ENCODE measurements at places on chromosomes 7 and 10.

DNA sequence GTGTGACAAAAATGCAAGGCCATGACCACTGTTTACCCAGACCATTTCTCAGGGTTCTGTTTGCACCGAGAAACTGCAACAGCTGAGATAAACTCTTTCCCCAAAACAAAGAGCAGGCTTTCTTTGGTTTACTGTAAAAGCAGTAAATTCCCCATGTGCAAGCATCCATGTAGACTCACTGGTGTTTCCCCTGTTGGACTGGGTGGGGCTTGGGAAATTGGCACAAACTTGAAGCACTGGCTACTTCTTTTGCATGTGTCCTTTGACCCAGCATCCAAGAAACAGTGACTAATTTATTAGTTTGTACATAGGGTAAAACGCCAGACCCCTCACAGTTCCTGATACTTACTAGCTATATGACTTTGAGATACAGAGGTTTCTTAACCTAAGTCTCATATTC is 12.3 kb downstream of the IQUB start:
- DNase-seq, result no peak

- no peak for DNase-seq
Observed at GRCh38 chr10:14396411-14397048, 65.8 kb upstream of the FRMD4A start.

- peak; percentile 55 for DNase-seq
Observed at GRCh38 chr10:104638861-104639589, 2.1 kb upstream of the SORCS3 start.

DNA sequence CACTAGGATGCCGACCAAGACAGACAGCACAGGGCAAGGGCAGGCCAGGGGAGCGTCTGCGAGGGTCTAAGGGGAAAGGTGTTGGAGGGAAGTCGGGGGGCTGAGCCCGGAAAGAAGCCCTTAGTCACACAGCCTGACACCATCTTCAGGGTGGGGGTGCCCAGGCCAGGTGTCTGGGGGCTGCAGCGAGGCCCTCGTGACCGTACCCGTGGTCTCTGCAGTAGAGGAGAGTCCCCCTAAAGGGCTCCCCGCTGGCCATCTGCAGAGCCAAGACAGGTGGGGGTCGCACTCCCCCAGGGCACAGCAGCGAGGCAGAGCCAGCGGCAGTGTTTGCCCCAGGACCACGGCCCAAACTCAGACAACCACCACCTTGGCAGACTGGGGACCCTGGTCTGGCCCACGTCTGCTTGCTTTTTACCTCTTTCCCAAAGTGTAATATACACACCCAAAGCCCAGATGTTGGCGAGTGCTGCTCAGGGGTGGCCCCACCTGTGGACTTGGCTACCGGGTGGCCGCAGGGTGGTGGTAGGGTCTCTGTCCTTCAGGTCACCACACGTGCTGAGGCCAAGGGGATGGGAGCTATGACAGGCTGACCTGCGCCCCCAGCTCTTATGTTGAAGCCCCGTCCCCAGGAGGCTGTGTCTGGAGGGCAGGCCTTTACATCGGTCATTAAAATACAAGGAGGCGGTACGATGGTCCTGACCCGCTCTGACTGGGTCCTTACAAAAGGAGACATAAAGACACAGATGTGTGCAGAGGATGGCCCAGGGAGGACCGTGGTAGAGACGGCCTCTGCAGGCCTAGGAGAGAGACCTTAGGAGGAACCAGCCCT is 107.4 kb downstream of the DNAJB6 start:
- DNase-seq, result no peak

DNA sequence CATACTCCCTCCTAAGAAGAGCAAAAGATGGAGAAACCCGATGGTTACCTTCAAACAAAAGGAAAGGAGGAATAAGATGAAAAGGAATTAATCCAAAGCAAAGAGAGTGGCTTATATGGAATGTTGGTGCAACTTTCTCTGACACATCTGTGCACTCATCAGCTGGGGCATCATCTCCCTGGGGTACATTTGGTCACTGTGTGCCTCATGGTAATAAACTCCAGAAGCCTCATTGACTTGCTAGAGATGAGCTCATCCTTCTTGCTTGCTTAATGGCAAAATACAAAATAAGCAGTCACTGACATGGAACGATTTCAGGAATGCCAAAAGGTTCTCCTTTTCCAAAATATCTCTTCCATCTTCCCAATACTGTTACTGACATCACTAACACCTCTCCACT is 22.5 kb downstream of the CAV1 start:
- DNase-seq, result no peak

DNA sequence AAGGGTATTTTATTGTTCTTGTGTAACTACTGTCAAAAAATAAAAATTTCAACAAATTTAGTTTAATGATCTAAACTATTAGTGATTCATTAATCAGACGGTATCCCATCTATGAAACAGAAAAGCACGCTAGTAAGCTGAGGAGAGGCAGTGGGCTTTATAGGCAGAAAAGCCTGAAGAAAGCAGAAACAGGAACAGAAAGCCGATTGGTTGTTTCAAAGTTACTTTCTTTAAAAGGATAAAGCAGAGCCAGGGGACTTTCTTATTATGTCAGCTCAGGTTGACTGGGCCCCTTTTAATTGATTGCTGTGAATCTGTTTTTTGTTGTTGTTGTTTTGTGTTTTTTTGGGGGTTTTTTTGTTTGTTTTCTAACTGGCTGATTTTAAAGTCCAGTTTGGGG is 105.5 kb downstream of the TES start:
- no peak for DNase-seq

DNA sequence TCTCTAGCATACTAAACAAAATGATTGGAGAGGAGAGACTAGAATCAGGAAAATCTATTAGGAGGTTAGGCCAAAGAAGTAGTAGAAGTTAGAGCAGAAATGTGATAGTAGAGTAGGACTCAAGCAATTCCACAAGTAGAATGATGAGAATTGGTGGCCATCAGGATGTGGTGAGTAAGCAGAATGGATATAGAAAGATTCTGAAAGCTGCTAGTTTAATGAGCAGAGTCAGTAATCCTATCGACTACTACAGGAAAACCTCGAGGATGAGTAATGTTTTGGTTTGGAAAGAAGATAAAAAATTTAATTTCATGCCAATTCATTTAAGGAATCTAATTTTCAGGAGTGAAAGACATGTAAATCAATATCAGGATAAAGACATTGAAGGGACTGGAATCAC is 648.3 kb upstream of the PHF14 start:
- DNase-seq, result no peak

- no peak for DNase-seq
Observed at GRCh38 chr10:89171996-89172395, 35.1 kb downstream of the CH25H start.

DNA sequence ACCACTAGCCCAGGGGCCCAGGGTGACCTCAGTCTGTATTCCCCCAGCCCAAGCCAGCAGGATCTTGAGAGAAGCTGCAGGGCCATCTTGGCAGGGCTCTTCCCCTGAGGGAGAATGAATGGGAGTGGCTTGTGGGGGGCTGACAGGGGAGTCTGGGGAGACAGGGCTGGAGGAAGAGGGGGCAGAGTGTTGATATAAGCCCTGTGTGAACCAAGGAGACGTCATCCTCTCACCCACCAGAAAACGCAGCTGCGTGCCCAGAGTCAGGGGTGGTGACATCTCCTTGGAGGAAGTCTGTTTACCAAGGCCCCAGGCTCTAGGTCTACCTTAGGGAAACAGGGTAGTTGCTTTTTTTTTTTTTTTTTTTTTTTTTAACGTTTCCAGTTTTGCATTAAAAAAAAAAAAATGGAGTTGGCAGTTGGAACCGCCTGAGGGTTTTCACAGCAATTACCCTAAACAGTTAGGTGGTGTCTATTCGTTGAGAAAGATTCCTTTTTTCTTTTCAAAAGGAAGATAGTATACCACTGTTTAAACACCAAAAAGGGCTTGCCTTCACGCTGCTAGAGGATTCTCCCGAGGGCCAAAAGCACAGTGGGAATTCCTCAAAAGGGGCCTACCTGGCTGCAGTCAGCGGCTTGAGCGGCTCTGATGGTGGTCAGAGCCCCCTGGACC is 113.8 kb downstream of the PRPF18 start:
- no peak for DNase-seq

- DNase-seq, result no peak
Observed at GRCh38 chr10:52030051-52030790, 283.9 kb upstream of the DKK1 start.

GRCh38 chr10:89095701-89096391 is 105.2 kb downstream of the FAS start:
- no peak for DNase-seq

- DNase-seq, result no peak
Observed at GRCh38 chr7:6306471-6306870, 34.0 kb upstream of the CYTH3 start.

DNA sequence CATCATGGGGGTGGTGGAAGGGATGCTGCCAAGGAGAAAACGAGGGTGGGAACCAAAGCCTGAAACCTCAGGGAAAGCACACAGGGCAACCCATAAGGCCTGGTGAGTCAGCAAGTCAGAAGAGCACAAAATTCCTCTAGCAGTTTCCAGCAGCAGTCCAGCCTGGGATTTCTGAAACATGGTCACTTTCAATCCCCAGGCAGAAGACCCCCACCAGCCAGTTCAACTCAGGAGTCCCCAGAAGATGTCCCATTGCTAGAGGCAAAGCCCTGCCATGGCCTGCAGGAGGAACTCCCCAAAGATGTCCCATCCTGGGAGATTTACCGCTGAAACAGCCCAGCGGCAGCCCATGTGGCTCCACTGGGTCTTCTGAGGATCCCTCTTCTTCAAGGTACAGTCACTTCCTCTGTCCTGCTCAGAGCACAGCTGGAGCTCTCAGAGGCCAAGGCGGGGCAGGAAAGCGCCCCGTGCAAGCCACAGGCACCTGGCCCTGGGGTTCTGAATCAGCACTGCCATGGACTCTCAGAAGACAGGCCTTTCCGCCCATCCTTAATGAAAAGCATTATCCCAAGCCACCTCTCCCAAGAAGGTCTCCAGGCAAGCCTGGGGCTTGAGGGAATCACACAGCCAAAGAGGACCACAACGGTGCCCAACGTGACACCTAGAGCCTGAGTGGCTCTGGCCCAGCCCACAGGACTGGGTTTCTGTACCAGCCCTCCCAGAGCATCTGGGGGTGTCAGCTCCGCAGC is 196.9 kb downstream of the GRID1 start:
- DNase-seq, result no peak

- no peak for DNase-seq
Observed at GRCh38 chr7:156091519-156092080, 279.3 kb upstream of the SHH start.

DNA sequence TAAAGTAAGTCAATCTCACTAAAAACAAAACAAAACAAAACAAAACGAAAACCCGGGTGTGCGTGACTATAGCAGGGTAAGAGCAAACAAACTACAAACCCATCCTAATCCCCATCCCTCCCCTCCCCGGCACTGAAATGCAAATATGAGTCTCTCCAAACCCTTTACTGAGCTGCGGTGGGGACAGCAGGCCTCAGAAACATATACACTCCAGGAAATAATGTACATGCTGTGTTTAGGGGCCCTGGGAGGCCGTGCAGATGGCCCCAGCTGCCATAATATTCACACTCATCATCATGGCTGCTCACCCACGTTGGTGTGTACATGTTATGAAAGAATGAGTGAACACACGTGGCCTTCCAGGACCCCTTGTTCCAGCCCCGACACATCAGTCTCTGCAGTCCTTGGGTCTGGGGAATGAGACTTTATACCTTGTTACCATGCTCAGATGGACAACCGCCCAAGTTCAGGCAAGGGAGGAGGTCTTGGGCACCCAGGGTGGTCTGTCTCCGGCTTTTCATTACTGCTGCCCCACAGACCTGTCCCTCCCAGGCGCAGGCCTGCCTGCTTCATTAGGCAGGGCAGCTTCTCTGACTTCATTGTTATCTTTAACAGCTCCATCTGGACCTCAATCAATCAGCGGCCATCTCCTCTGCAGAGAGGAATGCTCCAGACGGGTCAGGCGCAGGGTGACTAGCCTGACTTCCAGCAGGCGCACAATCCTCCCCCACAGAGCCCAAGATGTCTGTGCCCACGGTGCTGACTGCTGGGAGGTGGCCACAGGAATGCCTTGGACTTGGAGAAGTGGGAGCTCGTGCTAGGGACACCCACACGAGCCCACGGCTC is 20.6 kb downstream of the HSPA12A start:
- DNase-seq, result no peak

DNA sequence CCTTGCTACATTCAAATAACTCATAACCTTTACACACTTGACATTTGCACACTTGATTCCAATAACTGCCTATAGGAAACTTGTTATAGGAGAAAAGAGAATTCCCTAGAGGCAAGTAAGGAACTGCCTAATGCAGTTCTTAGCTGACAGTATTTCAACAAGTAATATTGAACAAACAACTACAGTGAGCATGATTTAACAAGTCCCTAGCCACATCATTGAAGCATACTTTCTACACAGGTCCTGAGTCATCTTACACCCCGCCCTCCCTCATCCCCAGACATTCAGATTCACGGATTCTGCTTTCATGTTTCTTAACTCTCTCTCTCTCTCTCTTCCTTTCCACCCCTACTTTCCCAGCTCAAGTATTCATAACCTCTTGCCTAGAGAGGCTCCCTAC is 153.5 kb downstream of the LSM5 start:
- DNase-seq, result no peak

DNA sequence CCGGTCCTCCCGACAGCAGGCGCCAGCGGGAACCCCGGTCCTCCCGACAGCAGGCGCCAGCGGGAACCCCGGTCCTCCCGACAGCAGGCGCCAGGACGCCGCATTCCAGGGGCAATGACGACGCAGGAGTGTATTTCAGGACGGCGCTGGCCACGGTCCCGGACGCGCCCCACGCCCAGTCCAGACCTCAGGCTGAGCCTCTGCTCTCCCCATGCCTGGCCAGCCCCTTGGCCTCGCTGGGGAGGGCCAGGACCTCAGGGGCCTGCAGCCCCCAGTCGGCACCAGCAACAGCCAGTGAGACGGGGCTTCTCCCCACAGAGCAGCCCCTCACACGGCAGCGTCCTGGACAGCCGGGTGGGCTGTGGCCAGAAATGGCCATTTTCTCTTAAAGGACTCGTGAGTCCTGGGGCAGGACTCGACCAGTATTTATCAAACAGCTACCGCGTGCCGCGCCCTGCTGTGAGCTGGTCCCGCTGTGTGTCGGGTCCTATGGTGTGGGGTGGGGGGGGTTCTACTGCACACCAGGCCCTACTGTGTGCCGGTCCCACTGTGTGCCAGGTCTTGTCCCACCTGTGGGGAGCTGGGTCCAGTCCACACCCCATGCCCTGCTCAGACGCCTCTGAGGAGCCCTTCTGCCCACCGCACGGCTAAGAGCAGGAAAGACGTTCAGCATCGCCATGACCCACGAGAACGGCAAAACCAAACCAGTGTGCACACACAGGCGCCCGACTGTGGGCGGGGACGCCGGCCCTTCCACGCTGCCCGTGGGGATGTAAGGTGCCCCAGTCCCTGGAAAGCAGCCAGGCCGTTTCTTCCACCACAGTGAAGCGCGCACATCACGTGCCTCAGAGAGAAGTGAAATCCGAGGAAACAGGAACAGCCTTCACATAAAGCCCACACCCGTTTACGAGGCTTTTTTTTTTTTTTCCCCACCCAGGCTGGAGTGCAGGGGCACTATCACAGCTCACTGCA is 33.3 kb downstream of the GET4 start:
- peak; percentile 72 for DNase-seq

DNA sequence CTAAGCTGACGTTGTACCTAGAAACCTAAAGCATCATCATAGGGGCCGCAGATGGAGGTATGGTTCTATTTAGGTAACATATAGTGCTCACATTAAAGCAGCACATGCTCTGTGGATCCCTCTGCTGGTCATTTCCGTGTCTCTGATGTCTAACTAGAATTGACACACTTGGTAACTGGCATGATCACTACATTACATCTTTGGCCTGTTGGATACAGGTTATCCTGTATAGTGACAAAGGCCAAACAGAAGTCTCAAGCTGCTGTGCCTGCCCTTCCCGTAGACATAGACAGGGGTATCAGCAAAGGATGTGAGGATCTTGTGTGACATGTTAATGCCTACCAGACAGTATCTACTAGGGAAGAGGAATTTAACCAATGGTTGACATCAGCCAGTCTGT is 51.2 kb downstream of the KIF5B start:
- no peak for DNase-seq
